ENCODE measurements at places on chromosomes 5 and 9.

DNA sequence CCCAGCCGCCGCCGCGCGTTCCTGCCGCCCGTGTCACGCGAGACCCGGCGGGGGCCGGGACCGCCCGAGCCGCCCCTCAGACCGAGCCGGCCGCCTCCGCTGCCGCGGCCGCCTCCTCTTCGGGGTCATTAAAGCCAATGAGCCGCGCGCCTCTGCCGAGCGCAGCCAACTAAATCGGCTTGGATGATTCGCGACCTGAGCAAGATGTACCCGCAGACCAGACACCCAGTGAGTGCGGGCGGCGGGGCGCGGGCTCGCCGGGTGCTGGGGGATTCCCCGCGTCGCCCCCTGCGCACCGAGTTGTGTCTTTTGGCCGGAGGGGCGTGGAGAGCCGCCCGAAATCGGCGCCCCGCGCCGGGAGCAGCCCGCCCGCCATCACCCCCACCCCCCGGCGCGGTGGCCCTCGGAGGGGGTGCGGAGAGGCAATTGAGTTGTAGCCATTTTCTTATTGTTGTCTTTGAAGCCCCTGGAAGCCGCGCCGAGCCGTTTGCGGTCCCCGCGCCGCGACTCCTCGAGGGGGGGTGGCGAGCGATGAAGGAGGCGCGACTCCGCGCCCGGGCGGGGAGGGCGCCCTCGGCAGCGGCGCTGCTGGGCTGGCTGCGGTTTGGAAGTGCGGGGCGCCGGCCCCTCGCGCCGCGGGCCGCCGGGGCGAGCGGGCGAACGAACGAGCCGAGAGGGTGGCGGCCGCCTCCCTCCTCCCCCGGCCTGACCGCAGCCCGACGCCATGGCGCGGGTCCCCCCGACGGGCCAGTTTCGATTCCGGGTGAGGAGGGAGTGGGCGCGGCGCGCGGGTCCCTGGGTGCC lies 1.0 kb downstream of the TLE4 start:
- DNase-seq = peak; percentile 31

DNA sequence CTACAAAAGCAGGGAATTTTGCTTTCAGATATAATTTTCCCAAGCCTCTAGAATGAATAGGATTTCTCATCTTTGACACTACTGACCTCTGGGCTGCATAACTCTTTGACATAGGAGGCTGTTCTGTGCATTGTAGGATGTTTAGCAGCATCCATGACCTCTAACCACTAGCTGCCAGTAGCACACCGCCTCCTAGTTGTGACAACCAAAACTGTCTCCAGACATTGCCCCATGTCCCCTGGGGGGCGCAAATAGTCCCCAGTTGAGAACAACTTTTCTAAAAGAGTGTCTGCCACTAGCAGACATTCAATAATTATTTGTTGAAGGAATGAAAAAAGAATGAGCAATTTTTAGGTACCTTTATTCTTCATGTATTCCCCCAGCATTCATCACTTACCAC lies 51.8 kb downstream of the POU4F3 start:
- no peak for DNase-seq

DNA sequence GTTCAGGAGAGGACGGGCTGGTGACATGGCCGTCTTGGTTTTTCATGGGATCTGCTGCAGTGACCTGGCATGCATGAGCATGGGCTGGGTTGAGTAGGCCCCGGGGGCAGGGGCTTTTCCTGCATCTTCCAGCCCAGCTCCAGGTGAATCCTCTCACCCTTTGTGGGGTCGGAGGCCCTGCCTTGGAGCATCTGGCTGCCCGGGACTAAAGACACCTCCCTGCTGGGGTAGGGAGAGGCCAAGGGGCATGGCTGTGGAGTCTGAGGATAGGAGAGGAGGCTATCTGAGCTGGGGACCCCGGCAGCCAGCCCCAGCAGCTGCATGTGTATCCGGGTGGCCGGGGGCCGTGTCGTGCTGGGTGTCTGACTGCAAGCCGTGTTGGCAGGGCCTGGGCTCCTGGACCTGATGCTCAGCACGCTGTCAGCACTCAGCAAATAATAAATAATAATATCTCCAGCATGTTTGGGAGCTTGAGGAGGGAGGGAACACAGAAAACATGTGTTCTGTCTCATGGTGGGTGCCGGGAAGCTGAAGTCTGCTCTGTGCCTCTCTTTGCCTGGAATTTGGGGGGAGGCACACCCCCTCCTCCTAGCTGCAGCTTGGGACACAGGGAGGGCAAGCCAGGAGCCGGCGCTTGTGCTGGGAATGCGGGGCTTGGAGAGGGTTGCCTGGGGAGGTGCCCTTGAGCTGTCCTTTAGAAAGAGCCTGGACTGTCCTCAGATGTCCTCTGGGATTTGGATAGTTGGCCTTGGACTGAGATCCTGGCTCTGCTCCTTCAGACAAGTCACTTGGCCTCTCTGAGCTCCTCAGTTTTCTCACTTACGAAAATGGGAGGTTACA lies 28.4 kb upstream of the PITX1 start:
- no peak for DNase-seq

DNA sequence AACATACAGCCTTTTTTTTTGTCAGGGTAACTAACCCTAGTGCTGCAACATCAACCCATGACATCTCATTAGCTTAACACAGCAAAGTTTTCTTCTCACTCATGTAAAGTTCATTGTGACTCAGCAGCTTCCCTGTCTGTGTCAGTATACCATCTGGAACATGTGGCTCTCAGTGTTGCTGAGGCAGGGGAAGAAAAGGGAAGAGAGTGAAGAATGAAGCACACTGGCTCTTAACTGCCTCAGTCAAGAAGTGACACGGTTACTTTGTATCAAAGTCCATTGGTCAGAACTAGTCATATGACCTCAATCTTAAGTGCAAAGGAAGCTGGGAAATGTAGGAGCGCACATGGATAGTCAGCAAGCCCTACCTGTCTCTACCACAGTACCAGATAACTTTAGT lies 185.0 kb upstream of the ELL2 start:
- peak; percentile 20 for DNase-seq

DNA sequence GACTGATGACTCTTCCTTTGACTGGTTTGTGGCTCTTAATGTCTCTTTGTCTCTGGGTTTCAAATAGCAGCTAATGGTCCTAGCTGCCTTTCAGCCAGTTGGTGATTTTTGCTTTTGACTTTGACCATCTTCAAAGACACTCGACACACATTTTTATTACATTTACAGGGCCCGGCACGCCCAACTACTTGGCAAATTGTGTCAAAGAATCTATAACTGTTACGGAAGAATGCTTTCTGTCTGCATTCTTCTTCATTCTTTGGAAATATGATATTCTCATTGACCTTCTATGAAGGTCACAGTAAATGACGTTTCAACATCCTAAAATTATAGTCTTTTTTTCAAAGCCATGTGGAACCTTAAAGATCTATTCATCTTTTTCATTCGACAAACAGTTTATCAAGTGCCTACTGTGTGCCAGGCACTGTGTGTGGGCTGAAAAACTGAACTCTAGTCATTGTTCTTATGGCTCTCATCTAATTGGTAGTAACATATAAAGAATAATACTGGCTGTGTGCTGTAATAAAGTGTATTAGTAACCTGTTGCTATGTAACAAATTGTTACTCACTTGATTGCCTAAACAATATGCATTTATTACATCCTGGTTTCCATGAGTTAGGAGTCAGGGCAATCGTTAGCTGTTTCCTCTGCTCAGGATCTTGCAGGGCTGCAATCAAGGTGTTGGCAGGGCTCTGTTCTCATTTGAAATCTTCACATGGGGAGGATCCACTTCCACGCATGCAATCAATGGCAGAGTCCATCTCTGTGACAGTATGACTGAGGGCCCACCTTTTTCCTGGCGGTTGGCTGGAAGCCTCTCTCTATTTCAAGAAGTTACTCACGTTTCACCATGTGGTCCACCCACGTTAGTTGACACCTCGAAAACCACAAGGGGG lies 7.0 kb upstream of the WHRN start:
- DNase-seq = no peak

- no peak for DNase-seq
These were observed 95.5 kb downstream of the PDE8B start for GRCh38 chr5:77305956-77306355.

DNA sequence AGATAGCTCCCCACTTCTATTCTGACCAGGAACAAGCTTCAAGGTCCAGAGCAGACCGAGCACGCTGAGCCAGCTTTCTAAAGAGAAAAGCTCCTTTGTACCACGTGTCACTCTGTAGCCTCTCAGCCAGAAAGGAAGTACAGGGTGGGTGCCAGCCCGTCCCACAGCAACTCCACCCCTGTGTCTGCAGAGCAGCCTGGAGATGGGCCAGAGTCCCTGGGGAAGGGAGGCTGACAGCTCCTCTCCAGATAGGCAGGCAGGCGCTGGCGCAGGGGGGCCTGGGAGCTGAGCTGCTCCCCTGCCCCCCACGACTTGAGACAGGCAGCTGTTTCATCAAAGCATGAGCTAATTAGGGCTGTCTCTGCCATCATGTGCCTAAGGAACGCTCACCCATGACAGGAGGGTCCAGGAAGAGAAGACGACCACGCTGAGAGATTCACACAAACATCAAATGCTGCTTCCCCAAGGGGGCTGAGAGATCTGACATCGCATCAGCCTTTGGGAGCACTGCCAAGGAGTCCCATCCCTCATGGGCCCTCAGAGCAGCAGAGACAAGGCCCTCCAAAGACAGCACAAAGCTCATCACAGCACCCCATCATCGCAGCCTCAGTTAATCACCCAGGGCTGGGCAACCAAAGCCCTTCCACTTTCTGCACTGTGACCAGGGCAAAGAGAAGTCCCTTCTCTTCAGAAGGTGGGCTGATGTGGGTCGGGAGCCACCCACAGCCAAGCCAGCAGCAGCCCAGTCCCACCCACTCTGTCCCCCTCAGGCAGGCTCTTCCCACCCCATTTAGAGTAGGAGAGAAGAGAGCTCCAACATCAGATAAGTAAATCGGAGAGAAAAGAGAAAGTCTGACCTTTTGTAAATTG lies 78.5 kb upstream of the LRRTM2 start:
- peak; percentile 53 for DNase-seq

DNA sequence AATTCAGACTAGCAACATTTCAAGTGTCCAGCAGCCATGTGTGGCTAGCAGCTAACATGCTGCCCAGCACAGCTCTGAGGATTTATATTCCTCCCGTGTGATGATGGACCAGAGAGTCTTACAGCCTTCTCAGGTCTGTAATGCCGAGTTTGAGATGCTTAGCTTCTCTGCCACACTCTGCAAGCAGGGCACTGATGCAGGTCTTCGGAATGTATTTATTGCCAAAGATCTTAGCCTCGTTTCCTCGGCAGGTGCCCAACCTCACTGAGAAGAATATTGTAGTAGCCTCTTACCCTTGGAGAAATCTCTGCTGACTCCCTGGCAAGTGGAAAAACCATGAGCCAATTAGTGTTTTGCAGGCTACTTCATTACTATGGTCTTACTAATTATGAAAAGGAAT lies 3.7 kb upstream of the RAI14 start:
- DNase-seq = no peak

GRCh38 chr5:170434966-170435605 lies 45.9 kb upstream of the KCNMB1 start:
- peak; percentile 69 for DNase-seq

- peak; percentile 11 for DNase-seq
These were observed 58.1 kb downstream of the NNT start for GRCh38 chr5:43661102-43661501.

GRCh38 chr9:71349218-71349617 lies 227.8 kb upstream of the TRPM3 start:
- DNase-seq = no peak

DNA sequence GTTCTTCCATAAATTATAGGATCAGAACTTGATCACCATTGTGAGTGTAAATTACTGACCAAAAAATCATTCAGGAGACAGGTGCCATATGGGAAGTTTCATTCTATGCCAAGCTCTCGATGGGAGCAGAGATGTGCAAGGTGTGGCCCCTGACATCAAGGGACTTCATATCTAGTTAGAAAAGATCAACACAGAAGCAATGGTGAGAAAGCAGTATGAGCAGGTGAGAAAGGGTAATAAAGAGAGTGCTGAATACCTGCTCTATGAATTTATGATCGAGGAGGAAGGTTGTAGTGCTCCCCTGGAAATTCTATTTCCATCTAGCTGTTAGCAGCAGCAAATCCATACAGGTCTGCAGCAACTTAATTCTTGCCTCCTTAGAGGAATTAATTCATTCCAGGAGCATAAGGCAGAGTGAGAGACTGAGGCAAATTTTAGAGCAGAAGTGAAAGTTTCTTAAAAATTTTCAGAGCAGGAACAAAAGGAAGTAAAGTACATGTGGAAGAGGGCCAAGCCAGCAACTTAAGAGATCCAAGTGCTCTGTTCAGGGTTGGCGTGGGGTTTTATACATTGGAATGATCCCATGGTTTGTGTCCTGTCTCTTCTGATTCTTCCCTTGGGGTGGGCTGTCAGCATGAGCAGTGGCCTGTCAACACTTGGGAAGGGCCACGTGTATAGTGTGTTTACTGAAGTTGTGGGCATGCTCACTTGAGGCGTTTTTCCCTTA lies 181.8 kb downstream of the SAXO1 start:
- DNase-seq = no peak

- DNase-seq = no peak
These were observed 15.0 kb upstream of the VAV2 start for GRCh38 chr9:134007150-134007549.

GRCh38 chr5:135654761-135655467 lies 76.1 kb upstream of the CXCL14 start:
- DNase-seq = no peak

DNA sequence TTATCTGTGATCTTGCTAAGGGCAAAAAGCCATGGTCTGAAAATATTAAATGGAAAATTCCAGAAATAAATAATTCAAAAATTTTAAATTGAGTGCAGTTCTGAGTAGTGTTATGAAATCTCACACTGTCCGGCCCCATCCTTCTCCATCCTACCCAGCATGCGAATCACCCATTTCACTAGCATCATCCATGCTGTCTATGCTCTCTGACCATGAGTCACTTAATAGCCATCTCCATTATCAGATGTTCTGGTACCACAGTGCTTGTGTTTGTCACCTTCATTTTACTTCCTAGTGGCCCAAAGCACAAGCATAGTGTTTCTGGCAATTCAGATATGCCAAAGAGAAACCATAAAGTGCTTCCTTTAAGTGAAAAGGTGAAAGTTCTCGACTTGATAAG lies 63.3 kb upstream of the SMC5 start:
- DNase-seq = no peak

- DNase-seq = no peak
These were observed 172.4 kb downstream of the NTRK2 start for GRCh38 chr9:84841931-84842330.

- DNase-seq = no peak
These were observed 117.6 kb downstream of the PCSK1 start for GRCh38 chr5:96315431-96315830.

- peak; percentile 42 for DNase-seq
These were observed 56.7 kb upstream of the CLINT1 start for GRCh38 chr5:157915638-157916037.

DNA sequence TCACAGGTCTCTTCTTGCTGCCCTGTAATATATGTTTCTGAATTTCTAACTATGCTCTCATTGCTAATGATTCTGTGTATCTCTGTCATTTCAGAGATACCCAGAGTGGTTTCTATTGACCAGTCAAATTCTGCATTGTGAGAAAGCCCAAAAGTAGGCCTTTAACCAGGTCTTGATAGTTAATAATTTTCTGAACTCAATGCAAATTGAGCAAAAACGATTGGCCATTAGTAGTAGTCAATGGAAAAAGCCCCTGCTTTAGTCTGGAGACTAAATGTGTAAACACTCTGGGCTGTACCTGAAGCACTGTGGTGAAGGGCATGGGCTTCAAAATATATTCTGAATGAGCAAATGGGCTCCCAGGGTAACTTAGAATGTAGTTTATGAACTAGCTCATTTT lies 307.6 kb downstream of the ARL15 start:
- no peak for DNase-seq
